ENCODE measurements at places on chromosomes 11 and 22.

- no peak for DNase-seq
Observed at GRCh38 chr22:41768430-41768829, 32.0 kb upstream of the CCDC134 start.

- DNase-seq = no peak
Observed at GRCh38 chr22:19755722-19756287, 4.8 kb upstream of the TBX1 start.

- DNase-seq = no peak
Observed at GRCh38 chr22:19708321-19709011, 5.8 kb upstream of the SEPTIN5 start.

DNA sequence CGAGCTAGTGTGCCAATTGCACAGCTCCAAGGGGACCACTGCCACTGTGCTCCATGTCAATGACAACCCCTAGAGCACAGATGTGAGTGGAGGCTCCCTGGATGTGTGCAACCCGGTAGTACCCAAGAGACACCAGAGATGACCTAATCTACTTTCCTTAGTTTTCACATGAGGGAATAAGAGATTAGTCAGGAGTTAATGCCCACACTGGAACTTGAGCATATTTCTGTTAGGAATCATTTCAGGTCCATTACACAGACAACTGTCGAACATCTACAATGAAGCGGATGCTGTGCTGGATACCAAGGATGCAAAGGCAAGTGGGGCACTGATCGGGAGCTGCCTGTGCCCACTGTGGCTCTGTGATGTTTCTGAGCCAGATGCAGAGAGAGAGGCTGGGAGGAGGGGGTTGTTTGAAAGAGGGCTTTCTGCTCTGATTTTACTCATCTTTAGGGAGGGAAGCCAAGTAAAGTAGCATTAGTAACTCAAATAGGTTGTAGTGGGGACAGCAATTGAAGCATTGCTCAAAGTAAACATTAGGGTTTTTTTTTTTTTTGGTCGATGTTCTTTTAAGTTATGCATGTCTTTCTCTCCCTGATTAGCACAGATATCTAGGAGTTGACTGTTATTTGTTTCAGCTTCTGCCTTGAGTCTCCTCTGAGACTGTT, 82.5 kb upstream of the SORL1-AS1 start:
- DNase-seq = no peak

Measured in activated CD4-positive, alpha-beta T cell treated with anti-CD3 and anti-CD28 coated beads, Interleukin-2, amount 10 ng/mL, durations not matched to agents 7 days and 5 days (primary cell).